ENCODE measurements at places on chromosomes 11 and 22. TPM values are rescaled to one million over a fixed set of nuclear protein-coding genes. Genes with fewer than 3 reads are reported as not detected.
A peak's percentile ranks its signal among the peaks of the same experiment; 100 is the strongest.

DNA sequence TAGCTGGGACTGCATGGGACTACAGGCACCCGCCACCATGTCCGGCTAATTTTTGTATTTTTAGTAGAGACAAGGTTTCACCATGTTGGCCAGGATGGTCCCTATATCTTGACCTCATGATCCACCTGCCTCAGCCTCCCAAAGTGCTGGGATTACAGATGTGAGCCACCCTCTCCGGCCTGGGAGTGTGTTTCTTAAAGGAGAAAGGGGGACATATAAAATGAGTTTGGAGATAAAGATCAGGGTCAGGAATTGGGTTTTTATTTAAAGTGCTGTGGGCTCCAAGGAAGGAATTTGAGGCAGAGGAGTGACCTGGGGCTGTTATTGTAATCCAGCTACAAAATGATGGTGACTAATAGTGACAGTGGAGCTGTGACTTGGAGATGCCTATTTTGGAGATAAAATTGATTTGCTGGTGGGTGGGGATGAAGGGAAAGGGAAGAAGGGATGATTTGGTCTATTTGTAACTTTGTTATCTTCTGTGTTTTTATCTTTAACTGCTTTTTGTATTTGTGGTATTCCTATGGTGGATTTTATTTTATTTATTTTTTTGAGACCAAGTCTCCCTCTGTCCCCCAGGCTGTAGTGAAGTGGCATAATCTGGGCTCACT, 5.0 kb downstream of the CRKL start:
- DNase-seq: no peak

DNA sequence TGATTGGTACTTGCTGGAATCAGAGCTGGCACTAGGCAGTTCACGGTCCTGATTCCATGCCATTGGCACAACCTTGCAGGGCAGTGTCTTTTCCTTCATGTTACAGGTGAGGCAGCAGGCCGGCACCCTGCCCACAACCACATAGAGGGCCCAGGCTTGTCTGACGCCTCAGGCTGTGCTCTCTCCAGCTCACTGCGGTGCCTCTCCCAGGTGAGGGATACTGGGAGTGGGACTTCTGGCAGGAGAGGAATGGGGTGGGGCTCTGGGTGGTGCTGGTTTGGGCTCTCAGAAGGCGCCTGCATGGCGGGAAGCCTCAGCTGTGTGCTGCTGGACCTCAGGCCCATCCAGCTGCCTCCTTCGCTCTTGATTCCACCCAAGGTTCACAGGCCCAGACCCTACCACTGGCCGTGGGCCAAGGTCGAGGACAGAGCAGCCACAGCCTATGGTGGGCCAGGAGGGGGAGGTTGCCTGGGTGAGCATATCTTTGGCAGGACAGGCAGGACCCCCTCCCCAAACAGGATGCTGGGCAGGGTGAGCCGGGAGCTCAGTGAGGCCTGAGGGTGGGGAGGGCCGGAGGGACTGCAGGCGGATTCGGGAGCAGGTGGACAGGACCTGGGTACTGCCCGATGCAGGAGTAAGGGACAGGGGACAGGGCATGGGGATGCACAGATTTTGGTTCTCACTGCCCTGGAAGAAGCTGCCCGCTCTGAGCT, 7.0 kb upstream of the MPPED1 start:
- no peak for DNase-seq

GRCh38 chr11:117834838-117835443, 10.4 kb upstream of the FXYD2 start:
- no peak for DNase-seq

The SULT4A1 gene
- total RNA-seq: not detected

GRCh38 chr11:38019072-38019775, 1421.2 kb upstream of the RAG2 start:
- no peak for DNase-seq

DNA sequence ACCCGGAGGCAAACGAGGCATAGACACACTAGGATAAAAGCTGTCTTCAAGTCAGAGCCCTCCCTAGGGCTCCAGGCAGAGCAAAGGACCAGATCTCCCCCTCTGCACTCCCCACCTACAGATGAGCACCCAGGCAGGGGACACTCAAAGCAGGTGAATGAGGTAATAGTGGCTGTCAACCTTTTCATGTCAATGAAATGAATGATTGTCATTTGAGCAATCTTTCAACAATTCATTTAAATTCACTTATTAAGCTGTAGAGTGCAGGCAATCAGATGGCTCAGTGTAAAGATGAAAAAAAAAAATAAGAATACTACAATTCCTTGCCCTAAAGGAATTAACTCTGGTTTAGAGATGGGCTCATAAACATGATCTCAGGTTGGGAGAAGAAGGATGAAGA, 427.8 kb upstream of the ISX start:
- no peak for DNase-seq

- no peak for DNase-seq
Observed at GRCh38 chr11:8962841-8963240, 1.4 kb downstream of the TMEM9B start.

GRCh38 chr22:19062943-19063308, 59.3 kb downstream of the DGCR2 start:
- DNase-seq: no peak

DNA sequence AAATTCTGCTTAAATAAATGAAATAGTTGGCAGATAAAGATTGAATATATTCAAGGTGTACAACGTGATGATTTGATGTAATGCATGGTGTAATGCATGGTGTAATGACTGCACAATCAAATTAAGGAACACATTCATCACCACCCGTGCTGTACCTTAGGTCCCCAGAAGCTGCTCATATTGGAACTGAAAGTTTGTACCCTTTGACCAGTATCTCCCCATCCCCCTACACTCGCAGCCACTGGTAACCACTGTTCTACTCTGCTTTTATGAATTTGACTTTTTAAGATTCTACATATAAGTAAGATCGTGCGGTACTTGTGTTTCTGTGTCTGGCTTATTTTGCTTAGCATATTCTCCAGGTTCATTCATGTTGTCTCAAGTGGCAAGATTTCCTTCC, 445.8 kb downstream of the OPCML start:
- DNase-seq: no peak

GRCh38 chr22:38412435-38413084, 42.4 kb downstream of the KCNJ4 start:
- DNase-seq: peak; percentile 55

The SCUBE1 gene
- not detected for total RNA-seq

DNA sequence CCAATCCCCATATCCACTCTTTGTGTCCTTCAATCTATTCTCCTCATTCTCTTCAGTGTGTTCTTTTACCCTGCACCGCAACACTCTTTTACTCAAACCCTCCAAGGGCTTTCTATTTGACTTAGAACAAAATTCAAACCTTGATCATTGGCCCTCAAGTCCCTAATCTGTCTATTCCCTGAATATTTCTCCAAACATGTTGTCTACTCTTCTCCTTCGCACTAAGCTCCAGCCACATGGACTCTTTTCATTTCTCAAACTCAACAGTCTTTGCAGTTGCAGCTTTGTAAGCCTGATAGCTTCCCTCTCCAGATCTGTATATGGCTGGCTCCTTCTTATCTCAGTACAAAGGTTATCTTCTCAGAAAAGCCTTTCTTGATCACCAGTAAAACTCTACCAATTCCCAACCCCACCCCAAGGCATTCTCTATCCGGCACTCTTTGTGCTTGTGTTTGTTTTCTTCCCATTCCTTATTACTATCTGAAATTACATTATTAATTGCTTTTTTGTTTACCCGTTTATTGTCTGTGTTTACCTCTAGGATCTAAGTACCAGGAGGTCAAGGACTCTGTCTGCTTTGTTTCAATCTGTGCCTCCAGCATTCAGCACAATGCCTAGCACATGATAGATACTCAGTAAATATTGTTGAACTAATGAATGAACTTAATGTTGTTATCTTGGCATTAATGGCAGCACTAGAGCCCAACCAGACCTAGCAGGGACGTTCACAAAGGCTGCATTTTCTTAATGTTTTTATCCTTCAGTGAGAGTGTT, 147.4 kb downstream of the BBOX1 start:
- no peak for DNase-seq

- DNase-seq: no peak
Observed at GRCh38 chr11:30481796-30482195, 104.4 kb downstream of the MPPED2 start.

The OR5B21 gene
- total RNA-seq: 3.9 TPM

The OR51Q1 gene
- total RNA-seq: not detected

DNA sequence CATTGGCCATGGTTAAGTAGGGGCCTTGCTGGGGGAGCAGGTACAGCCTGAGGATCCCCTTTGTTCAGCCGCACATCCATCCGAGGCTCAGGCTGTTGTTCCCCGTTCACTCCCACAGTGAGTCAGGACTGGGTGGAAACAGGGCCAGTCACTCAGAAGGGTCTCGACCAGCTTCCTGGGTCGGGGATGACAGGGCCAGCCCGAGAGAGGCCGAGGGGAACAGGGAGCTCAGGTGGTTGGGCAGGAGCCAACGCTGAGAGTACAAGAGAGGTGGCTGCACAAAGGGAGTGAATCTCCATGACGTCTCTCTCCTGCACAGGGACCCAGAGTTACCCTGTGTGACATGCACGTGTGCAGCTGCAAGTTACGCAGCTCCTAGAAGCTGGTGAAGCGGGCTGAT, 97.2 kb upstream of the SHANK2 start:
- no peak for DNase-seq

DNA sequence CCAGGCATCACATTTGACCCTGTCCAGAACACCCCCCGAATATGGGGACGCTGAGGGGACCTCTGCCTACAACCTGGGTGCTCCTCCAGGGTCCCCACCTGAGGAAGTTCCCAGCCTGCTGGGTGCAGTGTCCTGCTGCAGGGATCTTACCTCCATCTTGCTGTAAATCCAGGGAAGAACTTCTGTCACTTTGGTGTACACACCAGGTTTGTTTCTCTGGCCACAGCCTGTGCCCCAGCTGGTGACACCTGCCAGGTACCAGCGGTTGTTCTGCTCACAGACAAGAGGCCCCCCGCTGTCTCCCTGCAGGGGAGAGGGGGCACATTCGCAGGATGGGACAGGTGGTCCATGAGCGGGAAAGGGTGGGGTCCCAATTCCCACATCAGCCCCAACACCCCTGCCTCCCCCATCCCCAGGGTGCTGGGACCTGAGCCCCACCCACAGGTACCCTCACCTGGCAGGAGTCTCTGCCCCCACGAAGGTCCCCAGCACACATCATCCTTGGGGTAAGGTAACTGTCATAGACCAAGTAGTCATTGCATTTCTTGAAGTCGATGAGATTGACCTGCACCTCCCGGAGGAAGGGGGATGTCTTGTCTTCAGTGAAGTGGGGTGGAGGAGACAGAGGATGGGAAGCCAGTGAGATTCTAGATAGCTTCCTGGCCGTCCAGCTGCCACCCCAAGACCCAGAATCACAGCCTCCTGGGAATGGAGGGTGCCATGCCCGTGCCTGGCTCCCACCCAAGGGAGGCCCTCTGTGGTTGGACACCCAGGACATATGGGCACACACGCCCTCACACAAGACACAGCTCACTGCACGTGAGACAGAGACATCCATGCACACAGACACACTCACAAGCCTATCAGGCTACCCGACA, 25.5 kb downstream of the TMPRSS13 start:
- DNase-seq: peak; percentile 48

The TESMIN gene
- 4.9 TPM for total RNA-seq

GRCh38 chr11:70265341-70265740, 5.1 kb upstream of the PPFIA1 start:
- no peak for DNase-seq

The PITPNB gene
- total RNA-seq: 105 TPM

The SSTR3 gene
- 0.11 TPM for total RNA-seq

- DNase-seq: no peak
Observed at GRCh38 chr11:57597916-57598830, 688 bp downstream of the SERPING1 start.

DNA sequence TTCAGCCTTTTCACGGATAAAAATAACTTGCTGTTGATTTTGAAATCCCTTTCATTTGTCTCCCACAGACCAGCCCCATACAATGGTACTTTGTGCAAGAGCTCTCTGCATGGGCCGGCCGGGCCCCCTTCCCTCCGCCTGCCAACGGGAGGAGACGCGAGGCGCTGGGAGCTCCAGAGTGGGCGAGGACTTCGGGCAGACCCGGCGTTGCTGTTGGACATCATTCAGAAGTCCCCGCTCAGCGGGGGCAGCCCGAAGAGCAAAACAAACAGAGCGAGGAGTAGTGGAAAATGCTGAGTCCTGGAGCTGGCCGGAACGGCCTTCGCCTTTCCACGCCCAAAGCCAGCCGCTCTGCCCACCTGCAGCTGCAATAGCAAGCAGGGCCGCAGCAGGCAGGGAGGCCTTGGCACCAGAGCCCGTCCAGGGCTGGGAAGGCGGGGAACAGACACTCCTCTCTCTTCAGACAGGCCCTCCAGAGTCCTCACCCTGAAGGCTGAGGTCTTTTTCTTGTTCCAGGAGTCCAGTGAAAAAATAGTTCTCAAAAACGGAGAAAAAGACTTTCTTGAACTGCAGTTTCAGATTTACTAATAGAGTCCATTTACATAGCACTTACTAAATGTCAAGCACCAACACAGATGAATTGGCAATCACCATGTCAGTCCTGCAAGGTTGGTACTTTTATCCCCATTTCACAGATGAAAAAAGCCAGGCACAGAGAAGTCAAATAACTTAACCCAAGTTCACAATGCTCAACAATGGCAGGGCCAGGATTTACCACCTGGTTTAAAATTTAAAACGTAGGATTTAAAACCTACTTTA, 135.5 kb downstream of the ETS1 start:
- no peak for DNase-seq

GRCh38 chr22:47322854-47323253, 560.4 kb downstream of the TBC1D22A start:
- no peak for DNase-seq

- DNase-seq: no peak
Observed at GRCh38 chr22:32987081-32987631, 71.0 kb downstream of the SYN3 start.

GRCh38 chr11:85941380-85941973, 86.3 kb downstream of the CCDC83 start:
- DNase-seq: peak; percentile 71

GRCh38 chr22:34017205-34017604, 96.9 kb upstream of the LARGE1 start:
- no peak for DNase-seq

DNA sequence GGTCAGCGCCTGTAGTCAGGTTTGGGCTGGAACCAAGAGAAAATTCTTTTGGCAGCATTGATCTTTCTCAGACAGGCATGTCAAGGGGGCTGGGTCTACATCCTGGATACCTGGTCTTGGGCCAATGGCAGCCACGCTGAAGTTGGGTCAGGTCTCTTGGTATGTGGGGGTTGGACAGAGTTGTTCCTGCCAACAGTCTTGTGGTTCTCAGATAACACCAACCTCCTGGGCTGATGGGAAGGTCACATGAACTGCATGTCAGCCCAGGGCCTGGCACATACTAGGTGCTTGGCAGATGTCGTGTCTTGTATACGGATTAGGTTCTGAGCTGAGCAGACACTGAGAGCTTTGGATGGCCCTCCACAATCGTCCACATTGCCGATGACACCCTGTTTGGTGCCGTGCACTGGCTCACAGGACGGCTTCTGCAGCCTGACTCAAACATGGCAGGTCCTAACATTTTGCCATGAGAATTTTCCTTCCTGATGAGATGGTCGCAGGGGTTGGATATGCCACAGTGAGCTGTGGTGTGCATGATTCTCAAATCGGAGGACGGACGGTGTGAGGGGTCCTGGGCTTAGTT, 42.0 kb downstream of the FBLN1 start:
- no peak for DNase-seq

GRCh38 chr11:32701616-32702015, 92.8 kb downstream of the CCDC73 start:
- DNase-seq: no peak

All from natural killer cell treated with Interleukin-12 subunit alpha and Interleukin-12 subunit beta and Interleukin-15 and Interleukin-18, amount 100 ng/mL, for 72 hours (primary cell).